SK-N-SH (cell line): ENCODE measurements at places on chromosomes 16 and 17.

DNA sequence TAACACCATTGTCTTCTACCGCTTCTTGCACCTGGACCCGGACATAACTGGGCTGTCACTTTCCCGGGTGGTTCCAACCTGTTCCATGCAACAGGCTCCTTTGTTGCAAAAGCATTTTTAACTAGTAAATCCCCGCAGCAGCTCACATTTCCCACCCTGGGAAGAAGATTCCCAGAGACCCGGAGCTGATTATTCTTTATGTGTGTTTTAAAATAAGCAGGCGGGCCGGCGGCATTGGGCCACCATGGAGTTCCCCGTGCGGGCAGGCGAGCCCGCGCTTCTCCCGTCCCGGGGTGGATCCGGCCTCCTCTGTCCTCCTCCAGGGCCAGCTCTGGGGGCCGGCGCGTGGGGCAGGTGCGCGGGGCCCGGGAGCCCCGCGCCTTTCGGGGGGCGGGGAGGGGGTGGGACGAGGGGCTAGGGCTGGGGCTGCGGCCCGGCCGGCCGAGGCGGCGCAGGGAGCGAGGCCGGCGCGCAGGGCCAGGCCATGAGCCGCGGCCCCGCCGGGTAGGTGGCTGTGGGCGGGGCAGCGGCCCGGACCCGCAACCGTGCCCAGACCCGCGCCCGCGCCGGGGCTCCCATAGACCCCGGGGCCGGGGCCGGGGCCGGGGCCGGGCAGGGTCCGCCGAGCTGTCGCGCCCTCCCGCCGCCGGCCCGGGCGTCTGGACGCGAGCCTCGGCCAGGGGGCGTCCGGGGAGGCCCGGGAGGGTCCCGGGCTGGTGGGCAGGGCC lies 1.7 kb downstream of the CRAMP1 start:
- DNase-seq: peak; percentile 73

GRCh38 chr16:1557576-1557975 lies 24.1 kb downstream of the TMEM204 start:
- DNase-seq: no peak

GRCh38 chr16:68756239-68756915 lies 19.3 kb downstream of the CDH1 start:
- no peak for DNase-seq

DNA sequence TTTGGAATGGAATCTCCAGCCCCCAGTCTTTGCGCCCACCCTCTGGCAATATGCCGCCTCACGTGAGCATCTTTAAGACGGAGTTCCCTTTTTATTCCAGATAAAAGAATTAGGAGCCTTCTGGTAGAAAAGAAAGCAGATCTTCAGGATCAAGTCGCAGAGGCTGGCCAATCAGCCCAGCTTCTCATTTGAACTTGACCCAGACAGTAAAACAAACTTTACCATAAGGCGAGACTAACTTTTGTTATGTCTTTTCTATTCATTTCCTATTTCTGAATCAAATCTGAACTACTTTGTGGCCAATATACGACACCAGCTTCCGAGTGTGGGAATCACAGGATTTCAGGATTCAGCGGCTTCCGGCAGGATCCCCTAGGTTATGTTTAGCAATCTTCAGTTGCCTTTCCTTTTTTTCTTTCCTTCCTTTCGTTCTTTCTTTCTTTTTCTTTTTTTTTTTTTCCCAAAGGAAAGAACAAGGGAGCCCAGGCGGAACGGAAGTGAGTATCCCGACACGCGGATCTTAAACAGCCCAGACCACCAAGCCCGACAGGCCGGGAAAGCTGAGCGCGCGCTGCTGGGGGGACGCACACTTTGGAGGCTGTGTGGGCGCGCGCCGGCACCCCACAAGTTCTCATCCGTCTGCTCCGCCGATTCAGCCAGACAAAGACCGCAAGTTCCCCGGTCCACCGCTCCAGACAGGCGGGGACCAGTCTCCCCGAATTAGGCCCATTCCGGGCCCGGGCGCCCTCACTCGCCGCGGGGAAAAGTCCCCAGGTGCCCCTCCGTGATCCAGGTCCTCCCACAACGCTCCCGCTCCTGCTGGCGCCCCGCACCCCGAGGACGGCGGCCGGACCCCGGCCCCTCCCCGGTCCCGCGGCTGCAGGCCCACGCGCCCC lies 633 bp downstream of the TBC1D16 start:
- no peak for DNase-seq

DNA sequence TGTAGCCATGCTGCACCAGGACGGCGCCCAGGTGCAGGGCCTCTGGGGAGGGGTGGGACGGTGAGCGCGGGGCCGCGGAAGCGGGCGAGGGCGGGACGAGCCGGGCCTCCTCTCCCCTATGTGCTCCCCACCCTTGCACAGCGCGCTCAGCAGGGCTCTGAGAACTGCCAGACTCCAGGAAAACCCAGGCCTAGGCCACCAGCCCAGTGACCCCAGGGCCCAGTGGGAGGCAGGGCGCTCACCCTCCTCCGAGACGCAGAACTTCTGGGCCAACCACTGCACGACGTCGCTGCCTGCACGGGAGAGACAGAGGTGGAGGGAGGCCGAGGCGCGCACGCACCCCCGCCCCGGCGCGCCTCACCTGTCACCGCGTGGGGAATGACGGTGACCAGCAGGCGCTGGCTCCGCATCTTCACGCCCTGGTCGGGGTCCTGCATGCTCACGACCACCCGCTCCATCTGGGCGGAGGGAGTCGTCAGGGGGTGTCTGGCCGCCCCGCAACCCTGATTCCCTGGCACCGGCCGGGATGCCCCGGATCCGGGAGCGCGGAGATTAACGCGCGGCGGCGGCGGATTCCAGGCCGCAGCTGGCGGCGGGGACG lies 603 bp downstream of the RGS11 start:
- DNase-seq: peak; percentile 74

DNA sequence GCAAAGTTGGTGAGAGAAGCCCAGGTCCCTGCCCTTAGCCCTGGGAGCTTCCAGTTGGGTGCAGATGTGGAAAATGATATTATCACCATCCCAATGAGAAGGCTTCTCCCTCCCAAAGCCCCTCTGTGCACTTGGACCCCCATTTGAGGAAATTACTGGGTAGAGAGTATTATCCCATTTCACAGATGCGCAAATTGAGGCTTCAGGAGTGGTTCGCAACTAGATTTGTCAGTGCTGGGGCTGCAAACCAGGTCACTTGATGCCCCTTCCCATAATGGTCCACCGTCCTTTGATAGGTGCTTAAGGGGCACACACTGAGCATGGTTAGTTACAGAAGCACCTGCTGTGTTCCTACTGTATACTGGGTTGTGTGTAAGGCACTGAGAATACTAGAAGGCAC lies 14.3 kb upstream of the FOXN1 start:
- DNase-seq: no peak

DNA sequence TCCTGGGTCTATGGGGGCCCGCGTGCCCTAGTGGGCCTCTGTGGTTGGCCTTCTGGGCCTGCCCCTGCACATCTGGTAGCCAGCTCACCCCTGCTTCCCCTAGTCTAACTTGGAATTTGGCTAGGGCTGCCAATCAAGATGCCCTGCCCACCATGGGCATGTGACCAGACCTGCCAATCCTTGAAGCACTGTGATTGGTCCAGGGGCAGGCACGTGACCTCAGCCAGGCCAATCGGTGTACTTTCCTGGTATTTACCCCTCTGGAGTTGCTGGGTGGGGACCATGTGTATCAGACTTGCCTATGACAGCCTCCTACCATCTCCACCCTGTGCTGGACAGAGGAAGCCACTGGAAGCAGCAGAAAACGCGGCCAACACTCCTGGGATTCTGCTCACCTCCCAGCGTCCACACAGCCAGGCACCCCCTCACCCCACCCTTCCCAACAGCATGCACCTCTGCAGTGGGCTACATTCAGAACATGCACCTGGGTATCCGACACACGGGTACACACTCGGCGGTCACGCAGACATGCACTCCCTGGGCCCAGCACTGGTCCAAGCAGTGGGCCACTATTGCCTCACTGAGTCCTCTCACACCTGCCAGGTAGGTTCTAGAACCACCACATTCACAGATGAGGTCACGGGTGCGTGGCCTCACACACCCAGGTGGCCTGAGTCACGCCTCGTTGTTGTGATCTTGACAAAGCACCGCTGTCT lies 96.9 kb downstream of the RBFOX3 start:
- DNase-seq: no peak

DNA sequence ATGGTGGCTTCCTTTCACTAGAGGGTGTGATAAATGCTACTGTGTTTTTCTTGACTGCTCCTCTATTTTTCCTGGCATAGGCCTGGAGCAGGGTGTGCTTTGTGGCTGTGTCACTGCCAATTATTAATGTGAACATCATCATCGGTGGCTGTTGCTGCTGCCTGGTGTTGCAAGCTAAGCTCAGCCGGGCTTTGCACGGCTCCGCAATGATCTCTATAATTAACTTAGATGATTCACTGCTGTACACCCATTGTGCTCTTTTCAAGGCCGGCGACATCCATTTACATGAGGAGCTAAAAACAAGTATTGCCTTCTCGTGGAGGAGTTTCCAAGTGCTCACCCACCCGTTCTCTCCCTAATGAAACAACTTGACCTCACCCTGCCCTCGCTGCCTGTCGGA lies 160.1 kb upstream of the IRX3 start:
- DNase-seq: no peak

DNA sequence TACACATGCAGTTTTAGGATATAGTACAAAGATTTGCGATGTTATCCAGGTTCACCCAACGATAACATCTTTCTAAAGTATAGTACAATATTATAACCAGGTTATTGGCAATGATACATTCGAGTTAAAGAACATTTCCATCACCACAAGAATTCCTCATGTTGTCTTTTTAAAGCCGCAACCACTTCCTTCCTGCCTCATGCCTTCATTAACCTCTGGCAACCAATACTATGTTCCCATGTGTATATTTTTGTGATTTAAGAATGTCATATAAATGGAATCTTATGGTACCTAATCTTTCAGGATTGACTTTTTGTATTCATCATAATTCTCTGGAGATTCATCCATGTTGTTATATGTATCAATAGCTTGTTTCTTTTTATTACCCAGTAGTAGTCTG lies 1183.2 kb downstream of the CDH11 start:
- DNase-seq: no peak

GRCh38 chr16:69131839-69132423 lies 457 bp downstream of the CHTF8 start:
- DNase-seq: peak; percentile 99

GRCh38 chr17:67161573-67161972 lies 83.4 kb downstream of the HELZ start:
- DNase-seq: no peak
